ENCODE measurements at places on chromosomes 16 and 17.

DNA sequence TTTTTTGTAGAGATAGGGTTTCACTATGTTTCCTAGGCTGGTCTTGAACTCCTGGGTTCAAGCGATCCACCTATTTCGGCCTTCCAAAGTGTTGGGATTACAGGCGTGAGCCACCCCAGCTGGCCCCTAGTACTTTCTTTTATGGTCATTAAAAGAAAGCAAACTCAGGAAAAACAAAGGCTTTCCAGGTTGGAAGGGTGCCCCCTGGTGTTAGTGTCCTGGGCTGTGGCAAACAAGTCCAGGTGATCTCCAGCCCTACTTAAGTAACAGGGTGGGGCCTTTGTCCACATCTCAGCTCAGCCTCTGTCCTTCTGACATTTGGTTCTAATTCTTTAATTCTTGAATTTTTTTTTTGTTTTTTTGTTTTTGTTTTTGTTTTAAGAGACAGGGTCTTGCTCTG lies 6.9 kb downstream of the IGFBP4 start:
- peak; percentile 29 for DNase-seq

DNA sequence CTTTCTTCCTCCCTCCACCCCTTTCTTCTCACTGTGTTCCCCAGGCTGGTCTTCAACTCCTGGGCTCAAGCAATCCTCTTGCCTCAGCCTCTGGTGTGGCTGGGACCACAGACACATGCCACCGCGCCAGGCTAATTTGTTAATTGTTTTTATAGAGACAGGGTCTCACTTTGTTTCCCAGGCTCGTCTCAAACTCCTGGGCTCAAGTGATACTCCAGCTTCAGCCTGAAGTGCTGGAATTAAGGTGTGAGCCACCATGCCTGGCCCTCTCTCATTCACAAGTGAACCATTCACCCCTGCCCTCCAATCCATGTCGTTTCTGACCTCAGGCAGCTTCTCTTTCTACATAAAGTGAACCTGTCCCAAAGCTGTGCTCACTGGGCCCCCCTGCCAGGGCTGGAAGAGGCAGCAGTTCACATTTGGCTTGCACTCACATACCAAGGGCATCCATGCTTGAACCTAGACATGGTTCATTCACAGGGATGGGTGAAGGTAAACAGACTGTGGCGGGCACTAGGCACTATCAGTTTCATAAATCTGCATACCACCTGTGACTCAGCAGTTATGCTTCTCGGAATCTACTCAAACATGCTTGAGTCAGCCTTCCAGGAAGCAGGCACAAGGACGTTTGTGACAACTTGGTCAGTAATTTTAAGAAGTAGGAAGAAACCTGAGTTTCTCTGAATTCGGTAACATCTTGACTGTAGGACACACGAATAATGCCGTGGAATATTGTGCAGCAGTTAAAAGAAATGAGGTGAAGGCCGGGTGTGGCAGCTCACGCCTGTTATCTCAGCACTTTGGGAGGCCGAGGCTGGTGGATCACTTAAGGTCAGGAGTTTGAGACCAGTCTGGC lies 6.0 kb upstream of the RNF213 start:
- DNase-seq = no peak

- peak; percentile 11 for DNase-seq
Measured at GRCh38 chr16:30644334-30644830, 6.4 kb upstream of the PRR14 start.

DNA sequence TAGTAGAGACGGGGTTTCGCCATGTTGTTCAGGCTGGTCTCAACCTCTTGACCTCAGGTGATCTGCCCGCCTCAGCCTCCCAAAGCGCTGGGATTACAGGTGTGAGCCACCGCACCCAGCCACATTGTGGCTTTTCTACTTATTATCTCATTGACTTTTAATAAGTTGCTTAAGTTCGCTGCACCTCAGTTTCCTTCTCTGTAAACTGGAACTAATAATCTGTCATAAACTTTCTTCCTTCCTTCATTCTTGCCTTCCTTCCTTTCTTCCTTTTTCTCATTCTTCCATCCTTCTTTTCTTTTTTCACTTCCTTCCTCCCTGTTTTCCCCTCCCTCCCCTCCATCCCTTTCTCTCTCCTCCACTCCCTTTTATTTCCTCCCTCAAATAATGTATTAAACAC lies 192.2 kb downstream of the MAF start:
- no peak for DNase-seq

DNA sequence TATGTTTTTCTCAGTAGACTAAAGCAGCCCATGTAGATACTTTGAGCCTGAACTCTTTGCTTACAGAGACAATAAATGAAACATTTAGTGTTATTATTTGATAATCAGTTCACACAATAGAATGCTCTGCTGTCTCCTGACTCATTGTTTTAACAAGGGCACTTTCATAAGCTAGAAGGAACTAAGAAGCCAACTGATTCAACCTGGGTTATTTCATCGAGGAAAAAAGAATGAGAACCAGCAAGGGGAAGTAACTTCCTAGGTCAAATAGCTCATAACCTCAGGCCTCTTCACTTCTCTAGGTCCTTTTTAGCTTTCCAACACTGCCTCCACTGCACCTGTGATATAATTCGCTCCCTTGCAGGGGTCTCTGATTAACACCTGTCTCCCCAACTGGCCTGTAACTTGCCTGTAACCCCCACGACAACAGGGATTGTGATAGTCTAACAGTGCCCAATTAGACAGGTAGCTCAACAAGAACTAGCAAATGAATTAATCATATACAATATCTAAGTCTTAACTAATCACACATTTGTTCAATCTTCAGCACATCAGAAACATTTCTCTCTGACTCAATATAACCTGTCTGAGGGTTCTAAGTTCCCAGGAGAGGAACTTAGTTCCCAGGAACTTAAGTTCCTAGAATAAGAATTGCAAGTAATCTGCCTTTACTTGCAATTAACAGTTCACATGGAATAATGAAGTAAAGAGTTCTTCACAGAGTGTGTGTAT lies 34.8 kb downstream of the RFFL start:
- no peak for DNase-seq

- no peak for DNase-seq
Measured at GRCh38 chr16:11412965-11413887, 68.0 kb downstream of the RMI2 start.

- no peak for DNase-seq
Measured at GRCh38 chr16:57608462-57609113, 19.8 kb upstream of the ADGRG1 start.

- DNase-seq = peak; percentile 55
Measured at GRCh38 chr16:69048328-69049120, 56.9 kb upstream of the HAS3 start.

DNA sequence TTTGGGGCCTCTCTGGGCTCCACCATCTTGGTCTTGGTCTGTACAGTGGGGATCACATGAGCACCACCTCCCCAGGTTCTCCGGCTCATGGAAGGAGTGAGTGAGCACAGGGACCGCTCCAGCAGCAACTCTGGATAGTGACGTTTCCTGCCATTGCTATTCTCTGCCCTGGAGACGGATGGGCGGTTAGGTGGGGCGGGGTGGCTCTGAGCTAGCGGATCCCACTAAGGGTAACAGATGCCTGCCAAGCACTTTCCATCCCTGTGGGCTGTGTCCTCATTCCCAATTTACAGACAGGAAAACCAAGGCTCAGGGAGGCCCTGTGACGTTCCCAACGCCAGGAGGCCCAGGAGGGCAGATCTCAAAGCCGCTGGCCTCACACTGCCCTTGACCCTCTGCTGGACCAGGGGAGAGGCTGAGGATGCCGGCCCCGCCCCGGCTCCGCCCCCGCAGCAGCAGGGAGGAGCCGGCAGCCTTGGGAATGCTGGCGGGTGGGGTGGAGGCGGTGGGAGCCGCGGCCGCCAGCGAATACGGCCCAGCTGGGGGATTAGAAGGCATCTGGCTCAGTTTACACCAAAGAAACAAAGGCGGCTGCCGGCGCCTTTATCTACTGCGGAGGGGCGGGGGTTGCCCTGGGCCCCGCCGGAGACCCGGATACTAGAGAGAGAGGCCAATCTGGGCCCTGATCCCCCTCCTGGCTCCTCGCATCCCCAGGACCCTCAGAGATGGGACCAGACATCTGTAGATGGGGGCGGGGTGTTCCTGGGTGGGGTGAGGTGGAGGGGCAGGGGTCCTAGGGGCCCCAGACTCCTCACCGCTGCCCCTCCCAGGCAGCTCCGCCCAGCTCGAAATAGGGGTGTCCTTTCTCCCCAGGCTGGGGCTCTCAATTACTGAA lies 122.3 kb upstream of the CIBAR2 start:
- peak; percentile 96 for DNase-seq
